ENCODE measurements at places on chromosomes 16 and 17. TPM values are rescaled to one million over a fixed set of nuclear protein-coding genes. Genes with fewer than 3 reads are reported as not detected.

ZNF286A gene
- total RNA-seq: 24.3 TPM

KREMEN2 gene
- total RNA-seq: not detected

CD300E gene
- not detected for total RNA-seq

GNAO1 gene
- not detected for total RNA-seq

PDIA2 gene
- total RNA-seq: not detected

GFAP gene
- total RNA-seq: not detected

HID1 gene
- 7.0 TPM for total RNA-seq

CCT6B gene
- 4.6 TPM for total RNA-seq

OR2C1 gene
- total RNA-seq: not detected

PLLP gene
- total RNA-seq: 6.1 TPM

HLF gene
- 0.23 TPM for total RNA-seq

KRTAP3-1 gene
- total RNA-seq: not detected

SENP3 gene
- total RNA-seq: 67.3 TPM

MEIOC gene
- not detected for total RNA-seq

IL32 gene
- total RNA-seq: 24.0 TPM

Measured in MCF 10A (cell line).